ENCODE measurements at places on chromosomes 2 and 18.

DNA sequence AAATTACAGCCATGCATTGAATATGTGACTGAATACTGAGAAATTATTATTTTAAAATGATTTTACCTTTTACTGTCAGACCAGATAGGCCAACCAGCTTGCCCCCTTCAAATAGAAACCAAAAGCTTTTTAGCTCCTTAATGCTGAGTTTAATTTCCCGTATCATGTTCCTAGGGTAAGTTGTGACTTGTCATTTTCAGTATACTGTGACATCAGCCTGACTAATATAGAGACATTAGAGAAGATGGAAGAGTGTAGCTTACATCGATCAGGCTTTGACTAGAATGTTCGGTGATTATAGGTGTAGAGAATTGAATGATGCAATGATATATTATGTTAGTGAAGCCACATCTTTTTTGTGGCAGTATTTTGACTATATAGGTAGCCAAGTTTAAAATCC is 50.6 kb upstream of the ZEB2 start:
- H3K27me3 ChIP-seq = no peaks in the 10 kb centered on the region
- H3K27ac ChIP-seq = no peak overlapping the region
- DNase-seq = no peak
- no peaks in the 10 kb centered on the region for H3K4me1 ChIP-seq
- H3K36me3 ChIP-seq = no peaks in the 10 kb centered on the region

DNA sequence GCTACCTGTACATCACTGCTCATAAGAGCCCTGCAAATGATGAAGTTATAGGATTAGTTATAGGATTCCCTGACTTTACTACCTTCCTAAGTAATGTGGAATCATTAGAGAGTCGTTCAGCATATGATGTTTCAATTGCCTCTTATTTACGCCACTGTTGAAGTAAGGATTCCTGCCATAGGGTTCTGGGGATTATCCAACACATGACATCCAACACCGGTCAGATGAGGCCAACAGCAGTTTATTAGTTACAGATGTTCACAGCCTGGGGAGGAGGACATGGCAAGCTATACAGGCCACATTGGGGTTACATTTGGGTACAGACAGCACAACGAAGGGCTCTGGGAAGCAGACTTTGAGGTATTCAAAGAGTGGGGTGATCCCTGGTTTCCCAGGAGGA is 134.1 kb upstream of the MC4R start:
- H3K36me3 ChIP-seq = no peaks in the 10 kb centered on the region
- H3K4me1 ChIP-seq = no peaks in the 10 kb centered on the region
- peak; percentile 8 for DNase-seq
- H3K27ac ChIP-seq = no peak overlapping the region
- no peak overlapping the region for H3K4me3 ChIP-seq
- no peaks in the 10 kb centered on the region for H3K27me3 ChIP-seq

- H3K27ac ChIP-seq = no peak overlapping the region
- H3K27me3 ChIP-seq = no peaks in the 10 kb centered on the region
- DNase-seq = no peak
- H3K4me1 ChIP-seq = peaks cover 8% of the 10 kb centered on the region
Measured at GRCh38 chr18:7512990-7513389, 54.1 kb upstream of the PTPRM start.

DNA sequence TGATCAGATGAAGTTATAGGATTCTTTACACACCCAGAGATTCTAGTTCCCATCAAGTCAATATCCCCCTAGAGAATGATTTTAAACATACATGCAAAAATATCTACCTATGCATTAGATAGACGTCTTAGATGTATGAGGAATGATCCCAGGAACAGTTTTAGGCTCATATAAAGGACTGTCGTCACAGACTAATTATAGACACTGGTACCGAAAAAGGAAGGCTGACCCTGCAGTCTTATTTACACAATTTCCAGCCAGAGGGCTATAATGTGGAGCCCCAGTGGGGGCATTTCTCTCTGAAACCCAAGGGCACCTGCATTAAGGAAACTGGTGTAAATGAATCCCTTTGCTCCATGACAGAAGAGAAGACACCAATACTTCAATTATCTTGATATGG is 170.4 kb downstream of the ZNF521 start:
- H3K27me3 ChIP-seq = no peaks in the 10 kb centered on the region
- H3K36me3 ChIP-seq = no peaks in the 10 kb centered on the region
- no peak overlapping the region for H3K4me3 ChIP-seq
- no peaks in the 10 kb centered on the region for H3K4me1 ChIP-seq

DNA sequence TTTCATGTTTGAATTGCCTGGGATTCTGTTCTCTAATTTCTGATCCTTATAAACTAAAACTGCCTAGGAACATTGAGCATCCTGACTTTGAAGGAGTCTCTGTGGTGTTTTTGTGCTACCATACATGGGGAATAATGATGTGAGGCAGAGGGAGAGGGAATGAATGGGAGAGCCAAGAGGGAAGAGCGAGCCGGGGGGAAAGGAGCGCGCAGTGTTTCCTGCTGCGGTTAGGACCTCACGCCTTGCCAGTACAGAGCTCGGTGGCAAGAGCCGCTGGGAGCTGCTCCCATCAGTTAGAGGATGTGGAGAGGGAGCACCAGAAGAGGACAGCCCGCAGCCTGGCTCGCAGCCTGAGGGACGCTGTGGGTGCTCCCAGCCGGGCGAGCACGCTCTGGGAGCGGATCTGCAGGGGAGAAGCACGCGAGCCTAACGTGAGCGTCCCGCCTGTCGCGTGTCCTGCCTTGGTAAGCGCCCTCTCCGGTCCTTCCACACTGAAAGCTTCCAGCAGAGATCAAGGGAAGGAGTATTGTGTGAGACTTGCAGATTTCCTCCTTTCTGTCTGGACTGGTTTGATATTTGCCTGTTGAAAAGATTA is 114.7 kb downstream of the FAM210A start:
- H3K36me3 ChIP-seq = no peaks in the 10 kb centered on the region
- peak overlapping the region; percentile 32 for H3K4me3 ChIP-seq
- H3K27me3 ChIP-seq = no peaks in the 10 kb centered on the region
- DNase-seq = peak; percentile 64

DNA sequence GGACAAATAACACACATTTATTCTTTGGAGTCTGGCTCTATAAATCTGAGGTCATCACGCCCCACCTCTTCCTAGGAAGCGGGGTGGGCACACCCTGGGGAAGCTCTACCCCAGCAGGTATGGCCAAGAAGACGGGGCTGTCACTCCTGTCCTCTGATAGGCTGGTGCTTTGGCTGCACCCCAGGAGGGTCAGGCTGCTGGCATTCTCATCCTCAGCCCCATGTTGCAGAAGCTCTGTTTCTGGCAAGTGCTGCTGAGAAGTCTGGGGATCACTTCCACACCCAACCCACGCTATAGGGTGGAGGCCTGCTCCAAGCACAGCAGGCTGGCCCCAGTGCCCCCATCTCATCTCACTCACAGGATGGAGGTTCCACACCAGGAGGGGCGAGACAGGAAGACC is 17.6 kb downstream of the ARHGEF4 start:
- no peak overlapping the region for H3K4me3 ChIP-seq
- no peaks in the 10 kb centered on the region for H3K36me3 ChIP-seq
- DNase-seq = no peak
- H3K27ac ChIP-seq = no peak overlapping the region
